ENCODE measurements at places on chromosomes 5 and 9. TPM values are rescaled to one million over a fixed set of nuclear protein-coding genes. Genes with fewer than 3 reads are reported as not detected.

DNA sequence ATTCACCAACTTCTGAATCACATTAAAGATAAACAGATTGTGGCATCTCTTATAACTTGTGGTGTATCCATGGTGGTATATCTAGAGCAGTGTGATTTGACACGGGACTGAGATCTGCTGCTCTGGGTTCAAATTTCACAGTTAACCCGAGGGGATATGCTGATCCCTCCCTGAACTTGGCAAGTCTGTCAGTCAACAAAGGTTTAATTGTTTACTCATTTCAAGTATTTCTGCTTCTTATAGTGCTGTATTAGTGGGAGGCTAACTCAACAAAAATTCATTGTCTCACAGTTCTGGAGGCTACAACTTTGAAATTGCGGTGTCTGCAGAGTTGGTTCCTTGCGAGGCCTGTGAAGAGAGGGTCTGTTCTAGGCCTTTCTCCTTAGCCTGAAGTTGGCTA lies 1175.2 kb downstream of the PTPRD start:
- no peak overlapping the region for H3K27ac ChIP-seq
- no peak overlapping the region for H3K4me3 ChIP-seq
- DNase-seq, result no peak
- H3K4me1 ChIP-seq, result no peaks in the 10 kb centered on the region

DNA sequence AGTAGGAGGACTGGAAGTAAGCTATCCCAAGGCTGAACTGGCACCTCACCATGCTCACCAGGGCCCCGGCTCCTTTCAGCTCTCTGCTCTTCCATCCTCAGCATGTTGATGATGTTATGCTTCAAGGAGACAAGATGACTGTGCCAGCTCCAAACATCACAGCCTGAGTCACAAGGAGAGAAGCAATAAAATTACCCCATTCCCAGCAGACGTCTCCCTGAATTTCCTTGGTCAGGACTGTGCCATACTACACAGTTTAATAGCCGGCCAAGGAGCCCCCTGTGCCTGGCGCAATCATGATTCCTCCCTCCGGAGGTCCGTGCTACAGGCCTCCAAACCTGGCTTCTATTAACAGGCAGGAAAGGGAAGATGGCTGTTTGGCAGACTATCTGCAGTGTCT lies 51.2 kb upstream of the ROR2 start:
- H3K36me3 ChIP-seq, result no peaks in the 10 kb centered on the region
- H3K27me3 ChIP-seq, result no peaks in the 10 kb centered on the region
- no peak overlapping the region for H3K4me3 ChIP-seq
- peak overlapping the region; percentile 3 for H3K27ac ChIP-seq

GRCh38 chr5:116652196-116652729 lies 77.6 kb upstream of the SEMA6A start:
- H3K36me3 ChIP-seq, result no peaks in the 10 kb centered on the region
- peak overlapping the region; percentile 17 for H3K27ac ChIP-seq
- peaks cover 7% of the 10 kb centered on the region for H3K4me1 ChIP-seq
- H3K4me3 ChIP-seq, result no peak overlapping the region
- H3K27me3 ChIP-seq, result no peaks in the 10 kb centered on the region

DNA sequence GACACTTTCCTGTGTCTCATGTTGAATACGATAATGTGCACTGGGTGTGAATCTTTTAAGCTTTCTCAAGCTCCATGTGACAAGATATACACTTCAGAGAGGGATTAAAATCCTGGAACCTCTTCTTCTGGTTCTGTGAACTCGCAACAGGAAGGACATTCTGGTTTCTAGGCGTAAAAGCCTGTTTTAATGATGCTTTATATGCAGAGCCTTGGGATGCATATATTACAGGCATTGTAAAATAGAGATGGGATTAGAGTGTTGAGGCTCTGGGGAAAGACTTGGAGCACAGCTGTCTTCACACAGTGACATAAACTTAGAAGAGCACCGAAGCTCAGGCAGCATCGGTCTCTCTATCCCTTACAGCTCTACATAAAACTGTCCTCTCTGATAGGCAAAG lies 107.7 kb upstream of the SV2C start:
- H3K27me3 ChIP-seq, result no peaks in the 10 kb centered on the region
- no peak for DNase-seq
- H3K27ac ChIP-seq, result no peak overlapping the region
- no peaks in the 10 kb centered on the region for H3K36me3 ChIP-seq
- no peaks in the 10 kb centered on the region for H3K4me1 ChIP-seq

DNA sequence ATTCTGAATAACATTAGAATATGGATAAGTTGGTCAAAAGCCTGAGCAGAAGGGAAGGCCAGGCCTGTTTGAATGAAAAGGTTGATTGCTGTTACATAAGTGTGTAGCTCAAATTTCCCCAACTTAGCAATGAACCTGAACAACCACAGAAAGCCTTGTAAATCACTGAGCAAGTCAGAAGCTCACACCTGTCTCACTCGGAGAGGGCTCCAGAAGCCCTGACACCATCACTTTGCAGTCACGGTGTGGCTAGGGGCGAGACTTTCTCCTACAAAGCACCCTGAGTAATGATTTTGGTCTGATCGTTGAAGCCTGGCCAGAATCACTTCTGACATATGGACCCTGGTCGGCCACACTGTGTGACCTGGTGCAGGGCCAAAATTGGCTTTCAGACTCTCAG lies 62.0 kb downstream of the MTX3 start:
- no peak overlapping the region for H3K4me3 ChIP-seq
- DNase-seq, result no peak
- no peak overlapping the region for H3K27ac ChIP-seq
- no peaks in the 10 kb centered on the region for H3K4me1 ChIP-seq
- H3K36me3 ChIP-seq, result no peaks in the 10 kb centered on the region

GRCh38 chr5:107289030-107289714 lies 381.6 kb downstream of the EFNA5 start:
- H3K4me1 ChIP-seq, result peaks cover 6% of the 10 kb centered on the region
- H3K36me3 ChIP-seq, result no peaks in the 10 kb centered on the region
- no peaks in the 10 kb centered on the region for H3K27me3 ChIP-seq
- no peak overlapping the region for H3K4me3 ChIP-seq
- no peak overlapping the region for H3K27ac ChIP-seq

GRCh38 chr5:34533582-34534522 lies 122.3 kb upstream of the RAI14 start:
- H3K4me1 ChIP-seq, result peaks cover 24% of the 10 kb centered on the region
- H3K36me3 ChIP-seq, result no peaks in the 10 kb centered on the region
- H3K27me3 ChIP-seq, result no peaks in the 10 kb centered on the region
- no peak overlapping the region for H3K4me3 ChIP-seq
- peak overlapping the region; percentile 84 for H3K27ac ChIP-seq

DNA sequence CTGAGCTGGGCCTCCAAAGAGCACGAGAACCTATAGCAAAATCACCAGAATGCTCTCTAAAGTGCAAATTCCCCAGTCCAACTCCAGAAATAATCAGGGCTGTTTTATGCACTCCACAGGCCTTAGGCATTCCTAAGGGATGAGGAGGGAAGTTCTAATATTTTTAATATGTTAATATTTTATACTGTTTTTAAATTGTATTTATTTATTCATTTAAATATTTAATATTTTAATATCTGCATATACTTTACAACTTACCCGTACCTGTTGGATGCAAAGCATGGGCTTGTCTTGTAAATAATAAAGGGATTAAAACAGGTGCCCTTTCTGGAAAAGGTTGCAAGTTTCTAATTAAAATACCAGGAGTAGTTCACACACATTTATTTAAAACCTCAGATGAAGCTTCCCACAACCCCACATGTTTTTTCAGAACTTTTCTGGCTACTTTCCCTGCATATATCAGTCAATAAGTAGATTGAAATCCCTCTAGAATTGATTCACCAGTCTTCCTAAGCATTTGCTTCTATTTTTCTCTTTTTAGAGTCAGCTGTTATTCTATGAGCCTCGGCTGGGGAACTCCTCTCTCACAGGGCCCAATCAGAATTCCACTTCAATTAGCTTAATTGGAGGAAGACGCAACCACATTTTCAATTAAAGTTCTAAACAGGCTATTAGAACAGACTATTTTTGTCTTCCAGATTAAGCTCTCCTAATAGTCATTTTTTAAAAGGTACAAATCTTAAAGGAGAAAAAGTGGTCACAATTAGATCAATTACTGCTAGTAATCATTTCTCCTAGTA lies 140.8 kb downstream of the CDH6 start:
- DNase-seq, result no peak
- H3K27me3 ChIP-seq, result no peaks in the 10 kb centered on the region
- no peaks in the 10 kb centered on the region for H3K36me3 ChIP-seq
- no peaks in the 10 kb centered on the region for H3K4me1 ChIP-seq
- no peak overlapping the region for H3K4me3 ChIP-seq

GRCh38 chr9:71814815-71815214 lies 46.5 kb upstream of the CEMIP2 start:
- H3K4me3 ChIP-seq, result no peak overlapping the region
- H3K27ac ChIP-seq, result no peak overlapping the region
- no peaks in the 10 kb centered on the region for H3K4me1 ChIP-seq
- DNase-seq, result no peak

- H3K4me3 ChIP-seq, result no peak overlapping the region
- no peak overlapping the region for H3K27ac ChIP-seq
- no peaks in the 10 kb centered on the region for H3K36me3 ChIP-seq
- no peak for DNase-seq
Observed at GRCh38 chr5:80784451-80784850, 129.7 kb upstream of the DHFR start.

- H3K4me3 ChIP-seq, result no peak overlapping the region
- no peaks in the 10 kb centered on the region for H3K36me3 ChIP-seq
- peaks cover 5% of the 10 kb centered on the region for H3K4me1 ChIP-seq
Observed at GRCh38 chr5:124236361-124237205, 509.9 kb downstream of the ZNF608 start.

- peaks cover 5% of the 10 kb centered on the region for H3K4me1 ChIP-seq
- no peaks in the 10 kb centered on the region for H3K27me3 ChIP-seq
- H3K4me3 ChIP-seq, result no peak overlapping the region
- no peak for DNase-seq
Observed at GRCh38 chr9:120442308-120442995, 137.5 kb downstream of the CDK5RAP2 start.

DNA sequence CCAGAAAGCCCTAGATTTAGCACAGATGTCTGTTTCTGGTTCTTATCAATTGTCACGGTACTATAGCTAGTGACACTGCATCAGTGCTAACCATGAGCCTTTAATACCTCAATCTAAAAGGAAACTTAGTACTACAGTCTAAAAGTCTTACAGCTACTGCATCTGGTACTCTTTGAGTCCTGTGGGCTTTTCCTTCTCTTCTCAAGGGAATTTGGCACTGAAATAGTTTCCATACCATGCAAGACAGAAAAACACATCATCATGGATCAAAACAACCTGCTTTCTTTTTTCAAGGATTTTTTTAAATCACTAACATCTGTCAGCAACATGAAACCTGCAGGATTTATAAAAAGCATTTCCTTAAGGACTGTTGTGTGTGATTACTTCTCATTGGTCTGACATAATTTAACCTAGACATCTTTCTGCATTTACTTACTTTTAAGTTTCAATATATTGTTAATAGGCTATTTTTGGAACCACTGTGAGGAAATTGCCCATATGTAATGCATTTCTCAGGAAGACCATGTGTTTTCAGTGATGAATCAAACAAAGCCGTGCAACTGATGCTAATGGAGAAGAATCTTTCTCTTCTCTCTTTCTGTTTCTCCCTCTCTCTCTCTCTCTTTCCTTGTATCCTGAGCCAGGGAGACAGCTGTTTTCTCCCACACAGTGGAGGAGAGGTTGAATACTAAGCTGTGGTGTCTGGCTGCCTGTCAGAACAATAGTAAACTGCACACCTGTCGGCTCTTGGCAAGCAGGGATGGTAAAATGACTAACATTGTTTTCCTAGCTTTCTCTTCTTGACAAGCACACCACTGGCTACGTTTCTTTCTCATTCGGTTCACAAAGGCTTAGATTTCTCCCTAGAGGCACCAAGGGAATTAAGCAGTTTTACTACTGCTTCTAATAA lies 273.4 kb downstream of the CSNK1G3 start:
- H3K27me3 ChIP-seq, result no peaks in the 10 kb centered on the region
- DNase-seq, result peak; percentile 38
- peaks cover 20% of the 10 kb centered on the region for H3K4me1 ChIP-seq
- H3K4me3 ChIP-seq, result no peak overlapping the region
- H3K36me3 ChIP-seq, result no peaks in the 10 kb centered on the region

GRCh38 chr9:79026316-79026715 lies 545.4 kb upstream of the TLE4 start:
- DNase-seq, result no peak
- H3K4me1 ChIP-seq, result no peaks in the 10 kb centered on the region
- H3K27me3 ChIP-seq, result no peaks in the 10 kb centered on the region

- H3K4me1 ChIP-seq, result no peaks in the 10 kb centered on the region
- no peaks in the 10 kb centered on the region for H3K36me3 ChIP-seq
- DNase-seq, result peak; percentile 8
- H3K27ac ChIP-seq, result no peak overlapping the region
- no peaks in the 10 kb centered on the region for H3K27me3 ChIP-seq
- H3K4me3 ChIP-seq, result no peak overlapping the region
Observed at GRCh38 chr9:8521112-8521511, 721.5 kb upstream of the DMAC1 start.

DNA sequence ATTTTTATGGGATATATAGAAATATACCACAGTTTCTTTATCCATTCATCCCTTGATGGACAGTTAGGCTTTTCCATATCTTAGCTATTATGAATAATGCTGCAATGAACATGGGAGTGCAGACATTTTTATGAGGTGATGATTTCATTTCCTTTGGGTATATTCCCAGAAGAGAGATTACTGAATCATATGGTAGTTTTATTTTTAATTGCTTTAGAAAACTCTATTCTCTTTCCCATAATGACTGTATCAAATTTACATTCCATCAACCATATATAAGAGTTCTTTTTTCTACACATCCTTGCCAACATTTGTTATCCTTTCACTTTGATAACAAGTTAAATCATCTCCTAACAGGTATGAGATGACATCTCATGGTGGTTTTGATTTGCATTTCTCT lies 821.6 kb downstream of the TLE1 start:
- no peak for DNase-seq
- H3K4me1 ChIP-seq, result no peaks in the 10 kb centered on the region
- H3K27ac ChIP-seq, result no peak overlapping the region
- H3K36me3 ChIP-seq, result no peaks in the 10 kb centered on the region

DNA sequence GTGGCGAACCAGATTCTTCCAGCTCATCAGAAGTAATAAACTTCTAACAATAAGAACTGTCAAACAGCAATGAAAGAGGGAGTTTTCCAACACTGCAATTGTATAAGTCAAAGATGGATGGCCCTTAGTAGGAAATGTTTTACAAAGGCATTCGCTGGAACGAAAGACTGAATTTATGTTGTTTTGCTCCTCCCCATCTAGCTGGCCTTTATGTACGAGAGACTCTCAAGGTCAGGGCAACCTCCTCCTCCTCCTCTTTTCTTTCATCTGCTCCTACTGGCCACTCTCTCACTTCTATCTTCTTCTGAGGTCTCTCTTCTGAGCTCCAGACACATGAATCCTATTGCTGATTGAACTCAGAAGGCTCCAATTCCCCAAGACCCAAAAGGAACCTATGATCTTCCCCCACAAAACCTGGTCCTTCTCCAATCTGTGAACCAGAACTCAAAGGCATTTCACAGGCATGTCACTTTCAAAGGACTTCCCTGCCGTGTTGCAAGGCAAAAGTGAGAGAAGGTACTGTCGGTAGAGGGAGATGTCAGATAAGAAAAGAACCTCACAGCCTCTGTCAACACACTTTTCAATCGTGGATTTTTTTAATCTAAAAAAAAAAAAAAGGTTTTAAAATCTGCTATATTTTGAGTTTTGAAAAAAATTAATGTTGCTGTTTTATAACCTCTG lies 28.5 kb upstream of the PUM3 start:
- H3K27me3 ChIP-seq, result peaks cover 17% of the 10 kb centered on the region
- H3K4me3 ChIP-seq, result no peak overlapping the region
- no peaks in the 10 kb centered on the region for H3K4me1 ChIP-seq
- H3K36me3 ChIP-seq, result no peaks in the 10 kb centered on the region
- H3K27ac ChIP-seq, result no peak overlapping the region
- DNase-seq, result peak; percentile 50

The ALDH1B1 gene
- total RNA-seq, result 40.5 TPM

The SPATA31D4 gene
- total RNA-seq, result not detected

The SLF1 gene
- total RNA-seq, result 5.5 TPM

The PCDHA9 gene
- 2.5 TPM for total RNA-seq

The FEM1C gene
- total RNA-seq, result 24.6 TPM

The CA9 gene
- 0.27 TPM for total RNA-seq
